ENCODE measurements at places on chromosomes 6 and 20.

- no peak for DNase-seq
Observed at GRCh38 chr6:117818449-117818848, 88.6 kb upstream of the SLC35F1 start.

DNA sequence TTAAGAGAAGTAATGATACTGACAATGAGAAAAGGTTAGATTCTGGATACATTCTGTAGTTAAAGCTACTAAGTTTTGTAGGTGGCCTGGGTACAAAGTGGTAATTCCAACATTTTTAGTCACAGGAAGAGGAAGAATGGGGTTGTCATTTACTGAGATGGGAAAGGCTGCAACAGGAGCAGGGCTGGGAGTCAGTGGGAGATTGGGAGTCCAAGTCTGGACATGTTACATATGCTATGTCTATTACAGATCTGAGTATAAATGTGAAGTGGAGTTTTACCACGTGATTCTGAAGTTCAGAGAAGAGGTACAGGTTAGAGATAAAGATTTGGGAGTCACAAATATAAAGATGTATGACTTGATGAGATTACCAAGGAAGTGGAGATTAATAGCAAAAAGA is 116.2 kb downstream of the RWDD2A start:
- DNase-seq: no peak

DNA sequence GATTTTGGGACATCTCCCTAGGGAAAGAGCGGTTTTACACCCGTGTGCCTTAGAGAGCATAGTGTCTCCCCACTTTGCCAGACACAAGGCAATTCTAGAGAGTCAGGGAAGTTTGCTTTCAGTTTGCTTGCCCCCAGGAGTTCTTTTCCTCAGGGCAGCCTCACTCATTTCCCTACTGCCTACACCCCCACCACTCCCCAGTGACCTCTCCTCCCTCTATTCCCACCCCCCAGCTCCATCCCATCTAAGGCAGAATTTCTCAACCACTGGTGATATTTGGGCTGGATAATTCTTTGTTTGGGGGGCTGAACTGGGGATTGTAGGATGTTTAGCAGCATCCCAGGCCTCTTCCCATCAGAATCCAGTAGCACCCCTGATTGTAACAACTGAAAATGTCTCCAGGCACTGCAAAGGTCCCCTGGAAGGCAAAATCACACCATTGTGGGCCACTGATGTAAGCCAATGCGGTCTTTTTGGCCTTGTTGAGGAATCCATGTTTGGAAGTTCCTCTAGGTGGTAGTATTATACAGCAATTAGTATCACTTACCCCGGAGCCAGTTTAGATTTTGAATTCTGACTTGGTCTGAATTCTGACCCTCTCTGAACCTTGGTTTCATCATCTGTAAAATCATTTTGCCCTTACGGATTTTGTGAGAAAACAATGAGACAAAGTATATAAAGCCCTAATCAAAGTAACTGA is 1.3 kb downstream of the EPPIN start:
- no peak for DNase-seq

GRCh38 chr6:82248273-82248735 is 760 bp upstream of the IBTK start:
- DNase-seq: no peak

DNA sequence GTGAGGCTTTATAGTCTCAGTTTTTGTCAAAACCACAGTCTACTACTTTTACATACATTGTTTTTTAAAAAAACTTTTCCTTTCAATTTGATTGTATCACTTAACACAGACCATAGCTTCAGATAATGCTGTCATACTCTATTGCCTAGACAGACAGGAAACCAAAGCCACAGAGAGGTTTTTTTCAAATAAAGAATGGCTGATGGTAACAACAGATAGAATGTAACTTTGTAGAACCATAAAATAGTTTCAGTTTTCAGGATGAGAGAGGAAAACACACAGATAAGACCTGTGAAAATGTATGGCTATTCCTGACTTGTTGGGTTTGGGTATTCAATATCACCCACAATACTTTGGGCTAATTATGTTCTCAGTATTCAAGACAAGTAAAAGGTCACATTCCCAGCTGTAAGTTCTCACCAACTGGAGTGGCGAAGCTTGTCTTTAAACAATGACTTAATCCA is 94.0 kb downstream of the ADGRG6 start:
- no peak for DNase-seq

DNA sequence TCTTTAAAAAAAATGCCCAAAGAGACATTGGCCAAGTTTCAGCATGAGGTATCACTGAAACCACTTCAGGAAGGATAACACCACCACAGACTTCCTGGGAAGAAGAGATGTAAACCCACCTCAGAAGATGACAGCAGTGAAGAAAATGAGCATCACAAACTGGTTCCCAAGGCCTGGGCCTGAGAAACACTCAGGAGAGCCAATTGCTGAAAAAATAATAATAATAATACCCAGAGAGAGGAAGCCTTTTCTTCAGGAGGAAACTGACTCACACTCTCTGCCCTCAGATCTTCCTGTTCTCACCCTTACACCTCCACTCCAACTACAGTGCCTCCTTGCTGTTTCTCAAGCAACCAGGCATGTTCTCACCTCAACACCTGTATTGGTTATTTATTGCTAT is 68.1 kb upstream of the MAFB start:
- no peak for DNase-seq

- DNase-seq: no peak
Observed at GRCh38 chr6:20172842-20173456, 39.3 kb downstream of the MBOAT1 start.

GRCh38 chr20:20084296-20084752 is 32.0 kb downstream of the CFAP61 start:
- DNase-seq: no peak
